ENCODE measurements at places on chromosomes 2 and 18. TPM values are rescaled to one million over a fixed set of nuclear protein-coding genes. Genes with fewer than 3 reads are reported as not detected.

The SLC14A1 gene
- total RNA-seq: 27.6 TPM

The DNER gene
- total RNA-seq: 0.83 TPM

The SLC5A7 gene
- not detected for total RNA-seq

The TUBB8B gene
- total RNA-seq: not detected

The KIF1A gene
- not detected for total RNA-seq

The KCNS3 gene
- total RNA-seq: 0.43 TPM

The GLI2 gene
- 11.3 TPM for total RNA-seq

The SUPT7L gene
- total RNA-seq: 13.9 TPM

The YIPF4 gene
- total RNA-seq: 23.6 TPM

The DLGAP1 gene
- 0.14 TPM for total RNA-seq

The COLEC12 gene
- total RNA-seq: 79.5 TPM

The NCKAP1 gene
- total RNA-seq: 93.6 TPM

All from smooth muscle cell of bladder (primary cell).